ENCODE measurements at places on chromosomes 16 and 17.

DNA sequence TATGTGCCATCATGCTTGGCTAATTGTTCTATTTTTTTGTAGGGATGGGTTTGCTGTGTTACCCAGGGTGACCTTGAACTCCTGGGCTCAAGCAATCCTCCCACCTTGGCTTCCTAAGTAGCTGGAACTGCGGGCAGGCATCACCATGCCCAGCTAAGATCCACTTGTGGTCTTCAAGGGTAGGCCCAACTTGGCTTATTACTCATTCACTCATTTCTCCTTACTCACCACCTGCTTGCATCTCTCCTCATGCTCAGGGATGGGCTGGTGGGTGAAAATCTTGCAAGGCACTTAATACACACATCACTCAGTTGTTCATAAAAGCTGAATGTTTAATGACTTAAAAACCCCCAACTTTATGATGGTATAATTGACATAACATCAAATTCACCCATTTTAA lies 207.8 kb downstream of the SHISA9 start:
- DNase-seq: no peak

DNA sequence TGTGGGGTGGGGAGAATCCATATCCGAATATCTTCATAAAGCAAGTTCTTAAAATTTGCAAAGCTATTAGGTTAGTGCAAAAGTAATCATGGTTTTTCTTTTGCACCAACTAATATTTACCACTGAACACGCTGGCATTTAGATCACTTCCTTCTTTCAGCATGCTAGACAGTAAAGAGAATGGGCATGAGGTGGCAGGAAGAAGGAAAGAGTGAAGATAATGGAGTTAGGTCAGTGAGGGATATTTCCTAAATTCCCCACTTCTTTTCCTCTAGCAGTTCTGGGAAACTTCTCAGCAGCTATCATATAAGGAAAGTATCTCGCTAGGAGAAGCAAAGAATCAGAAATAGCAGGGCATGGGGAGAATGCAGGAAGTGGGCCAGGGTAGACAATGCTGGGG lies 39.0 kb downstream of the SLC6A4 start:
- DNase-seq: no peak

GRCh38 chr17:610276-610675 lies 104.4 kb downstream of the VPS53 start:
- DNase-seq: no peak

DNA sequence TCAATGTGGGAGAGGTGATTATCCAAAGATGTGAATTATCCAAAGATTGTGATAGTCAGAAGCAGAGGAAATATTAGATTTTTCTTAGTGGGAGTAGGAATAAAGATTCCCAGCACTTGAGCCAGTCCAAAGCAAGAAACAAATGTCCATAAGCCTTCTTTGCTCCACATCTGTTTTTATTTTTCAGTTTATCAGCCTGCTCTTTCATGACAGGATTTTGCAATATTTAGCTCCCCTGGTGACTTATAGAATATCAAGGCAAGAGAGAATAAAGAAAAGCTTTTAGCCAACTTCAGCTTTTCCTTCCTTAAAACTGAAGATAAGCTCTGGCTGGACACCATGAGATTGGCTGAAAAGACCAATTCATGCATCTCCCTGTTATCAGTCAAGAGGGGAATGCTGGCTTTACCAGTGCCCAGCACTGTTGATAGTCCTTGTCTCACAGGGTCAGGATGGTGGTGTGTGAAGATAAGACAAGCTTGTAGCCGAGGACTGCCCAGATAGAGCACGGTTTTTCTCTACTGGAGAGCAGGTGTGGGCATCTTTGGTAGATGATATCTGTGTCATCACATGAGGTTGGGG lies 706.5 kb downstream of the KCNJ2 start:
- DNase-seq: no peak

GRCh38 chr16:54968011-54968410 lies 37.3 kb downstream of the IRX5 start:
- DNase-seq: no peak
